Activated naive CD4-positive, alpha-beta T cell (primary cell): ENCODE measurements at places on chromosomes 7 and 10.
A peak's percentile ranks its signal among the peaks of the same experiment; 100 is the strongest.

GRCh38 chr10:61869774-61870525 is 31.5 kb upstream of the ARID5B start:
- no peak for DNase-seq

GRCh38 chr10:21517134-21518031 is 8.1 kb downstream of the SKIDA1 start:
- DNase-seq = no peak

DNA sequence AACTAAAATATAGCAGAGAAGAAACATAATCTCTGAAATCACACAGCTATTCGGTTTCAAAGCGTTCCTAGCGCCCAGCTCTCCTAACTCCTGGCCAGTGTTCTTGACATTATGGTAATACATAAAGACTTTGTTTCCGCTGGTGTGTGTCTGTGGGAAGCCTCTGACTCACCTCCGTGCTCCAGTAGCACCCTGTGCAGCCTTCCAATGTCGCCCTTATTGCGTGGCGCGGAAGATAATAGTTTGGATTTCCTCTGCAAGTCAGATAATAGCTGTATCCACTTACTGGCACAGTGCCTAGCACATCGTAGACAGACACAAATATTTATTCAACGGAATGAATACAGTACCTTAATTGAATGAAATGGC is 570 bp downstream of the BMS1 start:
- DNase-seq = no peak

DNA sequence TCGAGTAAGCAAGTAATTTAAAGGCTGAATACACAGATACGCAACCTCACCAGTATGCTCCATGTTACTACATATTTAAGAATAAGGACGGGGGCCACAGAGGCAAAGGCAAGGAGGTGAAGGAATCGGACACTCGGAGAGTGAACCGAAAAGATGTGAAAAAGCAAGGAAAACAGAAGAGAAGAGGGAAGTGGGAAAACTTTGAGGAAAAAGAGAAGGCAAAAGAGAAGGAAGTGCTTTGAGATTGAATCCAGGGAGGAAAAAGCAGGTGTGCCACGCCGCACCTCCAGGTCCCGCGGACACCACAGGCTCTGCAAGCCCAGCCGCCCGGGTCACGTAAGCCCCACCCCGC is 367 bp upstream of the AVL9 start:
- no peak for DNase-seq

GRCh38 chr10:99631496-99631895 is 11.3 kb upstream of the SLC25A28 start:
- DNase-seq = no peak

DNA sequence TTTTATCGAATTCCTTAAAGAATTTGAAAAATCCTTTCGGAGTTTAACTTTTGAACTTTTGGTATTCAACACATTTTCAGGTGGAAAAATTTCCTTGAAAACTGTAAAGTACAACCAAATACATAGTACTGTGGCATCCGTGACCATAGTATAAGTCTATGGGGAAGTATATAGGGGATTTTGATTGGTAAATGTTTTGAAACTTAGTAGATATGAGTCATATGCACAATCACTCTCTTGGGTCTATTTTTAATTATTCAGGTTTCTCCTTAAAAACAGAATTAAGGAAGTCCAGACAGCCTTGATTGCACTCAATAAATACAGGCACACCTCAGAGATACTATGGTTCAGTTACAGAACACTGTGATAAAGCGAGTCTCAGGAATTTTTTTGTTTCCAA is 64.2 kb downstream of the AVL9 start:
- no peak for DNase-seq

DNA sequence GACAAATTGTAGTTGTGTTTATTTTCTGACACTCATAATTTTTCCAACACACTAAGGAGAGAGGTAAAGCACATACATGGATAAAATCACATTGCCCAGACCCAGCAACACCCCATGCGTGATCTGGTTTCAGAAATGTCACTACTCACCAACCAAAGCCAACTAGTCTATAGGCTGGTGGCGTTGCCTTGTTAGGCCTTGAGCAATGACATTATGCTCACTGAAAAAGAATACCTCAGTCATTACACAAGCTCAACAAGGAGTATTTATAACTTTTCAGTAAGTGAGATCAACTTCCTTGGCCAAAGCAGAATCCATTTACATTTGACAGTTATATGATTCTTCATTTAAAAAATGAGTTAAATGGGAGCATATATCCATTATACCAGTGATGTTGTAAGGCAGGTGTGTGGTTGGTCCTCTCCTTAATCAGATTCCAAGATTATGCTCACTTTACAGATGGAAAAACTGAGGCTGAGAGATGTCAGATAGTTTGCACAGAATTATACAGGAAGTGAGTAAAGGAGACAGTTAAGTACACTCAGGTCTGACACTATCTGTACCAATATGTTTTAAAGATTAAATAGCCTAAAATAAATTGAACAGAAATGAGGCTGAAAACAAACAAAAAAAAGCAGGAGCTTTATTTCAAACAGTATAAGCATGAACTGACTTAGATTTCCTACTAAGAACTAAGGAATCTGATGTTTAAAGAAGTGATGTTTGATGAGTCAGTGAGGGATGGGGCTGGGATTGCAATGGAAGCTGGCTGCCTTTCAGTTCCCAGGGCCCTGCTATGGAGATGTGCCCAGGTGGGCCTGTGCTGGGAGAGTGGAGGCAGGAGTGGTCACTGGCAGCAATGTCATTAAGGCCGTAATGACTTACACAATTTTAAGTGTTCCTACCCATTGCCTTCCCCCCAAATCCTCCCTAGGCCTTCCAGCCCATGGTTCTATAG is 118.3 kb downstream of the RAPGEF5 start:
- DNase-seq = no peak

GRCh38 chr10:82759050-82759449 is 884.1 kb downstream of the NRG3 start:
- DNase-seq = no peak

DNA sequence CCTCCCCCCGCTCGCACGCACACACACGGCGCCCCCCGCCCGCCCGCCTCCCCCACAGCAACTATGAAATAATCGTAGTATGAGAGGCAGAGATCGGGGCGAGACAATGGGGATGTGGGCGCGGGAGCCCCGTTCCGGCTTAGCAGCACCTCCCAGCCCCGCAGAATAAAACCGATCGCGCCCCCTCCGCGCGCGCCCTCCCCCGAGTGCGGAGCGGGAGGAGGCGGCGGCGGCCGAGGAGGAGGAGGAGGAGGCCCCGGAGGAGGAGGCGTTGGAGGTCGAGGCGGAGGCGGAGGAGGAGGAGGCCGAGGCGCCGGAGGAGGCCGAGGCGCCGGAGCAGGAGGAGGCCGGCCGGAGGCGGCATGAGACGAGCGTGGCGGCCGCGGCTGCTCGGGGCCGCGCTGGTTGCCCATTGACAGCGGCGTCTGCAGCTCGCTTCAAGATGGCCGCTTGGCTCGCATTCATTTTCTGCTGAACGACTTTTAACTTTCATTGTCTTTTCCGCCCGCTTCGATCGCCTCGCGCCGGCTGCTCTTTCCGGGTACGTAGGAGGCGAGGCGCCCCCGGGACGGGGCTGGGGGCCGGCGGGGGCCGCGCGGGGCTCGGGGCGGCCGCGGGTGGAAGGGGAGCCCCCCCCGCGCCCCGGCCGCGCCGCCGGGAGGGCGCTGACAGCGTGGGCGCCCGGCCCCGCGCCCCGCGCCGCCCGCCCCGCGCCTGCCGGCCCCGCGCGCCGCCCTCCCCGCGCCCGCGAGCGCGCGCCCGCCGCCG is 441 bp downstream of the BMI1 start:
- peak; percentile 66 for DNase-seq

GRCh38 chr7:33554046-33554445 is 351.3 kb upstream of the BMPER start:
- no peak for DNase-seq

GRCh38 chr7:31776616-31777015 is 89.6 kb downstream of the PPP1R17 start:
- DNase-seq = no peak

- no peak for DNase-seq
Measured at GRCh38 chr7:50446542-50446960, 3.6 kb downstream of the FIGNL1 start.

DNA sequence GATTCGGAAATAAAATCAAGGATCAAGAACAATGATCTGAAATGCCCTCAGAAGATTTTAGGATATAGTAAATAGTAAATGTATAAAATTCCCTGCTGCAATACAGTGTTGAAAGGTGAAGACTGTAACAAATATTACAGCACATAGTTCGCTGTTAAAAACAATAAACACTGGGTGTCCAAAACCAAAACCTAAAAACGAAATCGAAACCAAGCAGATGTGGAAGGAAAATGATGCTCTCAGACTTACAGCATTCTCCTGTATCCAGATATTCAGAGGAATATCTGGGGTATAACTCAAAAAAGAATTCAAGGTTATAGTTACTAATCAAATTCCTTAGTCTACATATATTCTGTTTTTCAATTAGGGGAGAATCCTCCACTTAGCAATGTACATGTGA is 708.1 kb upstream of the PCDH15 start:
- DNase-seq = no peak

DNA sequence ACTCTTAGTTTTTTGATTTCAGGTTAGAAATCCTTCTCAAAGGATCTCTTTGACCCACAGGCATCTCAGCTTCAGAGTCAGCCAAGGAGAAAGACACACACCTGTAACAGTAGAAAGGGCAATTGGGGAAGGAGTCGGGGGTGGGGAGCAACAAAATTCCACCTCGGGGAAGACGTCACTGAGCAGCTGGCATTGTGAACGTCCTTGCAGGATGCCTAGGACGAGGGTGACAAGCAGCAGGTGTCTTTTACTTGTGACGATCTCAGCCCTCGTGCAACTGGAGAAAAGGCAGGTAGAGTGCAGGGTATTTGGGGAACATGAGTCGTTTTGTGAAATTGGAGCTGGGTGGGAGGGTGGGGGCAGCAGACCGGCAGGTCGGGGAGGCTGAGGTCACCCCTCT is 627.0 kb downstream of the ACTR3B start:
- no peak for DNase-seq

DNA sequence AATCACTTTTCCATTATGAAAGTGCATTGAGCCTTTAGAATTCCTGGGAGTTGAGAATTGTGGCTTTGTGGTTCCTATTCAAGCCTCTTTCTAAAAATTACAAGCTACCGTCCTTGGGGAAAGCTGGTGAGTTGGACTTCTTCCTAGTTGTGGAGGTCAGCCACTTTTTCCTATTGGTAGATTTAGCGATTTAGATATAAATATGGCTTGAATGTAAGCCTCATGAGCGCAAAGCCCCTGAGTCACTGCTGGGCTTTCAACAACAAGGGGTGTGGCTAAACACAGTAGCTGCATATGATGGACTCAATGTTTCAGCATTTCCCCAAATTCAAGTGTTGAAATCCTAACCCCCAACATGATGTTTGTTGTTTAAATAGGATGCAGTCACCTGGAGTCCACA is 150.0 kb upstream of the IGFBP3 start:
- DNase-seq = no peak

- no peak for DNase-seq
Measured at GRCh38 chr7:46806856-46807255, 775.1 kb downstream of the TNS3 start.

- no peak for DNase-seq
Measured at GRCh38 chr10:129936266-129936922, 27.7 kb downstream of the EBF3 start.

DNA sequence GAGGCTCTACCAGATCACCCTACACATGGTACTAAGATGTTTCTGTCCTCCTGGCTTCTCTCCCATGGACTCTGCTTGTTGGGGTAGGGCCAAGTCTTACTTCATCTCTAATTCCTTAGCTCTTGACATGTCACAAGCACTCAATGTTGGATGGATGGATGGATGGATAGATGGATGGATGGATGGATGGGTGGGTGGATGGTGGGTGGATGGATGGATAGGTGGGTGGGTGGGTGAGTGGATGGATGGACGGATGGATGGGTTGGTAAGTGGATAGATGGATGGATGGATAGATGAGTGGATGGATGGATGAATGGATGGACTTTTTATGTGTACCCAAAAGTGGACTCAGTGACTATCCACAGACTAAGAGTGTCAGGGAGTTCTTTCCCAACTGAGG is 28.5 kb downstream of the HSPA12A start:
- no peak for DNase-seq

DNA sequence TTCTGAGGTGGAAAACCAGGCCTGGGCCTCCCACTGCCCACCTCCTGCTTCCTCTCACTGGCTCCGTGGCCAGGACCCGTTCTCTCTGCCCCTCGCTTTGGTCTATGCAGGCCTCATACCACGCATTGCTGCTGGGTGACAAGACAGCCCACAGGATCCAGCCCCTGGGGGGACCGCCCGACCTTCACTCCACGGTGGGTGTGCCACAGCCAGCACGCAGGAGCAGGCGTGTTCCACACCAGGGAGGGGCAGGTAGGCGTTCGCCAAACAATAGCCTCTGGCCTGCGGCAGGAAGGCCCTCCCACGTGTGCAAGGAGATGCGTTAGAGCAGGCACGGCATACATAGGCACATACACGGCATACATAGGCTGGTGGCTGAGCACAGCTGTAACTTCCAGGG is 233.4 kb downstream of the WDR37 start:
- DNase-seq = no peak

DNA sequence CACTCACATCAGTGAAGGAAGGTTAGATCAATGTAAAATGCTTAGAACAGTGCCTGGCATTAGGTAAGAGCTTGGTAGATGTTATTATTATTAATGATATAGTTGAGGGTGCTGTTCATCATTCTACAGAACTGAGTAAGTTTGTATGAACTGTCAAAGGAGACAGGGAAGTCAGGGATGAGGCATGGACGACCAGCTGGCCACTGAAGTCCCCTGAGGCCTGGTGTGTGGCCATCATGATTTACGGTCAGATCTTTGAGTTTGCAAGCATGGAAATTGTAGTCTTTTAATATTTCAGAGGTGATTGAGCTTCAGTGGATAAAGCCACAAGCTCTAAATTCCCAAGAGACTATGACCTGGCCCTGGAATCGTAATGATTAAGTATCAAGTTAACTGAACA is 6.9 kb downstream of the ARMC3 start:
- DNase-seq = no peak

GRCh38 chr10:24255115-24255880 is 46.4 kb downstream of the KIAA1217 start:
- DNase-seq = no peak

- no peak for DNase-seq
Measured at GRCh38 chr7:1739593-1739992, 69.5 kb downstream of the ELFN1 start.

DNA sequence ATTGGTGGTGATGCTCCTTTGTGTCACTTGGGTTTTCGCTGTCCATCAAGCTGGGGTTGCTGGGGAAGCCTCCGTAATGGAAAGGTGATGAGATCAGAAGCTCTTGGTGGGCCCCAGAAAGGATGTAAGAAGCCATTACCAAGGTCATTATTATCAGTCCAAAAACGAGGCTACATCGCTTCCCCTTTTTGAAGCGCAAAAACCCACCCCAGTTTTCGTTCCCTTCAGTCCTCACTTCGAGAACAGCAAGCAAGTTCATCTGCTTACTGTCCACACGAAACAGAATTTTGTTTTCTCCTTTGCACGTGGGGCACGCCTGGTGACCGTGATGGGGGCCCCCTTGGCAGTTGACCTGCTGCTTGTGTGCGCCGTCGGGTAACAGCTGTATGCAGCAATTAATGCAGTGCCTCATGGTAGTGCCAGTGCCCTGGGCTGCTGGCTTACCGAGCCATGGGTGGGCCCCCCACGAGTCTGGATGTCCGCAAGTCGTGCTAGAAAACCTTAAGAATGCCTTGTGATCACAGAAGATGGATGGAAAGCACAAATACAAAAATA is 47.5 kb downstream of the CHST15 start:
- no peak for DNase-seq
